Stimulated activated CD8-positive, alpha-beta memory T cell treated with anti-CD3 and anti-CD28 coated beads, Interleukin-15, amount 100 ng/mL, for 24 hours (primary cell): ENCODE measurements at places on chromosomes 6 and 20.
A peak's percentile ranks its signal among the peaks of the same experiment; 100 is the strongest.

DNA sequence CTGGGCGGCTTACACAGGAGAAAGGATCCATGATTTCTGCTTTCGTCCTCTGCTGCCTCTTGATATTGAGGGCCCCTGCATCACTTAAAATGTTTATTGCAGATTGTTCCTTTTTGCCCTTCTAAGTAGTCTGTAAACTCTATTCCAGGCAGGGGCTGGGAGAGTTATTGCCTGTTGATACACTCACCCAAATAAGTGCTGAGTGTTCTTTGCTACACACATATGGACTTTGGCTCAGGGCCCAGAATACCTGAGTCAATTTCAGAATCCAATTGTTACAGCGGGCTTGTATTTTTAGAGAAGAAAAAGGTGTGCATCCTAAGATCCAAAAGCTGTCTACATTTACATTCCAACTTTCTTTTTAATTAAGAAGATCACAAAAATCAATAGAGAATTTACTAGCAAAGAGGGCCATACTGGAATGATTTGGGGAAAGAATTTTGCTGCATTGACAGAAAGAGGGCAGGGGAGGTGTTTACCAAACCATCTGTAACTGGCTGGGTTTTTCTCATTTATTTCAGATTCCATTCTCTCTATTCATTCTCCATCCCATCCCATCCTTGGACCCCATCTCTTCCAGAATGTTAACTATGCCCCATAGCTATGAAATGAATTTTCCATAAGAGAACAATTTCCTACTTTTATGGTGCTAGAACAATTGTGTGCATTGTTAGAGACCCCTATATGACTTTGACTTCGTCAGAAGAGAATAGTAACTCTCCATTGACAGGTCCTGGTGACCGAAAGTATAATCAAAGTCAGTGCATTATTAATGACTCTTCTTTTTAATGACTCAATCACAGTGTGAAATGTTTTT lies 959.9 kb upstream of the FLRT3 start:
- no peak for DNase-seq

DNA sequence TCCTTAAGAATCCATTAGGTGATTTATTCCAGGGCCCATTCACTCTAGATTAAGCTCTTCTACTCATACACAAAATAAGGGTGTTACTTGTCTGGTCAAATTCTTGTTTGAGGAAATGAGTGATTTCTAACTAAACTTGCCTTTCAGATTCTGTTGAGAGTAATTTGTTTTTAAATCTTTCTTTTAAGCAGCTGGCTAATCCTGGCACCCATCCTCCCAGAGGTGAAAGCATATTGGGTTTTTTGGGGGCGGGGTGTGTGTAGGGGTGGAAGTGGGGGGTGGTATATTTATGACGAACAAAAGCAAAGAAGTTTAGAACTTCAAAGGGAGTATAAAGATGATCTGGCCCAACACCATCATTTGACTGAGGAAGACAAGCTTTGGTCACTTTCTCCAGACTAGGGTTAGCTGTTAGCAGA lies 94.7 kb downstream of the RTN4IP1 start:
- no peak for DNase-seq

GRCh38 chr6:16296061-16296670 lies 57.8 kb downstream of the GMPR start:
- no peak for DNase-seq

DNA sequence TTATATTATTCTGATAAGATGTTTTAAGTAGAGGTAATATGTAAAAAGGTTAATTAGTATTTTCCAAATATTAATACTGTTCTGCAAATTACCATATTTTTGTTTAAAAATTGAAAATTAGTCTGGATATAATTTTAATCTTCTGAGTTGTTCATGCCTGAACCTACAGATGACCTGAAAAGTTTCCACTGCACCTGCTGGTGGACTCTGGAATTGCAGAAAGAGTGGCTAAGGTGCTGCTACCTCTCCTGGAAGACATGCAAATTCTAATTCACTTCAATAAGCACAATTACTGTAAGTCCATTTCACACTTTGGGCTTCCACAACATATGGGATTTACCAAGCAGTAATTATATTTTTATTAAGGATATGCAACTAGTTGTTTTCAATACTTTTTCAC lies 77.7 kb upstream of the OLIG3 start:
- DNase-seq = peak; percentile 34
